A549 (cell line): ENCODE measurements at places on chromosomes 1 and 21. TPM values are rescaled to one million over a fixed set of nuclear protein-coding genes. Genes with fewer than 3 reads are reported as not detected.

The CCDC30 gene
- polyA plus RNA-seq: 0.62 to 0.75 TPM (median 0.63 TPM) in 3 replicates

The HMGCL gene
- 9.7 to 11.5 TPM (median 10.9 TPM) in 3 replicates for polyA plus RNA-seq

- DNase-seq: no peak
Observed at GRCh38 chr21:17688912-17689874, 76.5 kb upstream of the BTG3 start.

The CRB1 gene
- polyA plus RNA-seq: not detected in 3 replicates

The NUP210L gene
- polyA plus RNA-seq: not detected in 3 replicates
